NCI-H1436 treated with DMSO at 0.1 percent for 48 hours (cell line): ENCODE measurements at places on chromosomes 16 and 17.

DNA sequence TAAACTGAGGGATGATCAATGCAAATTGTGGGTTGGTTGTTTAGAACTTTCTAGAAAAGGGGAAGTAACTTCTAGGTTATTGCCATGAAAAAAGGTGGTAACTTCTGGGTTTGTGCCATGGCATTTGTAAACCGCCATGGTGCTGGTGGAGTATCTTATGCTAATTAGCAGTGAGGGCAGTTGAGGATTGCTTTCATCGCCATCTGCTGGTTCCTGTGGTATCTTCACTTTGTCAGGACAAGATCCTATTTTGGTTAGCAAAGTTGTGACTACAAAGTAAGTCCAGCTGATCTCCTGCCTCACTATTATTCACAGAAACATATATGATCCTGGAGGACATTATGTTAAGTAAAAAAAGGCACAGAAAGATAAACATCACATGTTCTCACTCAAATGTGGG is 1332.3 kb downstream of the CDH11 start:
- DNase-seq: no peak

DNA sequence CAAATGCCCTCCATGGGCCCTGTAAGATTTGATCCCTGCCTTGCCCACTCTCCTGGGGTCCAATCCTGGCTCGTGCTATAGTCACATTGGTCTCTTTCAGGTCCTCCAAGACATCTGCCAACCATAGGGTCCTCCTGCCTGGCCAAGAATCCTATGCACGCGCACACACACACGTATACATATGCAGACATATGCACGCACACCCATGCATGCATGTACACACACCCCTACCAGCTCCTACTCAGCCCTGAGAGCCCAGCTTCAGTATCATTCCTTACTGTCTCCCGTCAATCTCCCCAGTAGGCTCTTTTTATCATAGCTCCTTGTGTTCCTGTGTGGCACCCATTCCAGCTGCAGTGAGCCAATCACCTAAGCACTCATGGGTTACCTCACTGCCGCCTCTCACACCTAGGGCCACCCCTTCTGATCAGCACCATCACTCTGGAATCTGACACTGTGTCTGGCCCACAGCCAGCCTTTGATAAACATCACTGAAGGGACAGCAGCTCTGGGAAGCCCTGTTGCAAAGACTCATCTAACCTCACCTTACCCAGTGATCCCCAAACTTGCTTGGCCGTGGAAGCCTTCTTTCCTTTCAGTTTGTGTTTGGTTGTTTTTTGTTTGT is 7.9 kb upstream of the DNAH17 start:
- DNase-seq: no peak

- no peak for DNase-seq
Observed at GRCh38 chr17:76147211-76148014, 6.4 kb upstream of the FOXJ1 start.

GRCh38 chr16:670485-671352 is 2.8 kb downstream of the RHOT2 start:
- DNase-seq: no peak

DNA sequence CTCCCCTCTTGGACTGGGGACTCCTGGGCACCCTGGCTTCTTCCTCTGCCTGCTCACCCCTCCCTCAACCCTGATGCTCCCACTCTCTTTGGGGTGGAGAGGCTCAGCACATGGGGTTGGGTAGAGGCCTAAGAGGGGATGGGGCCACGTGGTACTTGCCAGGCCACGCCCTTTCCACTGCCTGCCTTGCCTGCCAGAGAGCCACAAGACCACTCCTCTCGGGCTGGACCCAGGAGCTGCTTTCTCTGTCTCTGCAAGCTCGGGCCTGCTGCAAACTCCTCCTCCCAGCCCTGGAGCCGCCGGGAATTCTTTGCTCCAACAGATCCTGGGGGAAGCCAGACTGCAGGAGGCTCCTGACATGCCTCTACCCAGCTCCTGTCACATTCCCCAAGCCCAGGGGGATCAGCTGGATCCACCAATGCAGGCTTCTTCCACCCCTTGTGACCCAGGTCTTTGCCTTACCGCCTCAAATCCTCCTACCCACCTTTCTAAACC is 11.8 kb downstream of the DLX4 start:
- no peak for DNase-seq

GRCh38 chr17:78107976-78108725 is 20.4 kb downstream of the TMC6 start:
- DNase-seq: no peak

DNA sequence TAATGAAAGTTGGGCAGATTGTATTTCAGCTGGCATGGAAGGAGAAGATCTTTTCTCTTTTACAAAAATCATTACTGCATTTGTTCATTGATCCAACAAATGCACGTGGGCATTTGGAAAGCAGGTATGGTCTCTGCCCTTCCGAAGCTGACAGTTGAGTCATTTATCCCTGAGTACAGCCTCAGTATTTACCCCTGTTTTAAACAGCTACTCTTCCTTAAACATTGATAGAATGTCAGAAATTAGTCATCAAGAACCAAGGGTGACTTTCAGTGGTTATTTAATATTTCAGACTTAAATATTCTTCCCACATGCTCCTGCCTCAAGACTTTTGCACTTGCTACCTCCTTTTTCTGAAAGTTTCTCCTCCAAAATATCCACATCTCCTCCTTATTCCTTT is 226.7 kb upstream of the HSBP1 start:
- DNase-seq: no peak

GRCh38 chr17:73480740-73481139 is 163.5 kb downstream of the SDK2 start:
- no peak for DNase-seq

DNA sequence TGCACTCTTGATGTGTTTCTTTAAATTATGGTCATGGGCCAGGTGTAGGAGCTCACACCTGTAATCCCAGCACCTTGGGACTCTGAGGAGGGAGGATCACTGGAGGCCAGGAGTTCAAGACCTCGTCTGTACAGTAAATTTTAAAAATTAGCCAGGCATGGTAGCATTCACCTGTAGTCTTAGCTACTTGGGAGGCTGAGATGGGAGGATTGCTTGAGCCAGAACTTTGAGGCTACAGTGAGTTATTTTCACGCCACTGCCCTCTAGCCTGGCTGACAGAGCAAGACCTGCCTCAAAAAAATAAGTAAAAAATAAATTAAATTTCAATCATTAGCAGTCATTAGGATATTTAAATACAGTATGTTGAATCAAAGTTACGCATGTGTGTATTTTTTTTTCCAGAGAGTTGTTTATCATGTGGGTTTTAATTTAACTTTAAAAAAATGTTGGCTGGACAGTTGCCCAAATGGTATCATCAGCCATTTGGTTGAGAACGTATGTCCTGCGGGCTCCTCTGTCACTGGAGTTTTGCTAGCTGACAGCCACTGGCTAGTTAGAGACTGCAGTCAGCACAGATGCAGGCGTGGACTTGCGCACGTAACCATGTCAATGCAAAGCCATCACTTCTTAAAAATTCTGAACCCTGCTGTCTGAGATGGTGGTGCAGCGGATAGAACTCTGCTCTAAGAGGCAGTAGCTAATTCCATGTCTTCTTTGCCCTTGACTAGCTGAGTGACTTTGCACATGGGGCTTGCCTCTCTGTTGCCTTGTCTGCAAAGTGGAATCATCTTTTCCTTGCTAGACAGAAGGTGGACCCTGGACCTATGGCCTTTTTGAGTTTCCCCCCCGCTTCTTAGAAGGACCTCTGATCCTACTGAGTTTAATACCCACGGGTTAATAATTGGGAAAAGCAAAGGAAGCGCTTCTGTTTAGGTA is 40.0 kb downstream of the MAPT start:
- DNase-seq: no peak

GRCh38 chr17:37737971-37738370 is 6.9 kb downstream of the HNF1B start:
- no peak for DNase-seq

GRCh38 chr16:59478838-59479237 is 744.7 kb upstream of the GOT2 start:
- DNase-seq: no peak

- DNase-seq: no peak
Observed at GRCh38 chr16:85777583-85778310, 21.6 kb downstream of the EMC8 start.

GRCh38 chr17:69607162-69607834 is 192.8 kb downstream of the MAP2K6 start:
- DNase-seq: peak; percentile 40

DNA sequence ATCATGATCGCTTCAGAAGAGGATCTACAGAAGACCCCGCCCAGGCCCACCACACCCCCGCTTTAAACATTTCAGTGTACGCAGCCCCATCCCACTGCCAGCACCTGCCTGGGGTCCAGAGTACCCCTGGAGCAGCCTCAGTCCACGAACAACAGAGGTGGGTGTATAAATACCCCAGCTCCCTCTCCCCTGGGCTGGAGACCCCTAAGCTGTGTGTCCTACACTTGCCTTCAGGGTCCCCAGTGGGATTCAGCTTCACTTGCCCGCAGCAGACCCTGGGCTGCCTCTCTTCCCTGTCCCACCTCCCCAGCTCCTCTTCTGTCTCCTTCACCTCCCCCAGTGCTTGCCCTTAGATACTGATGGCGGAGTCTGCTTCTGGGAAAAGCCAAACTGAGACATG is 105.7 kb downstream of the RBFOX3 start:
- DNase-seq: no peak

DNA sequence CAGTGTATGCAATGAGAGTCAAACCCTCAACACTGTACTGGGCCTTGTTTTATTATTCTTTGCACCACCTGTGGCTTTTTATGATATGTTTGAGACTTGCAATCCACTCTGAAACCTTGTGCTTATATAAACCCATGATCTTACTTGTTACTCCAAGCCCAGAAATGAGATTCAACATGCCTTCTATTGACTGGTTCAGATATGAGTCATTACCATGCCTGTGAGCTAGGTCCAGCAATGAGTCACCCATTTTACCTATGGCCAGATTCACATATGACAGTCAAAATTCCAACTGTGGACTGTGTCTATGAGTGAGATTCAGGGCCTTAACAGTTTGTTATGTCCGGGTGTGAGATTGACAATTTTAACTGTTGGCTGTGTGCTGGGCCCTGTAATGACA is 1846.1 kb downstream of the TP53TG3F start:
- DNase-seq: no peak
